ENCODE measurements at places on chromosomes 5 and 9.

GRCh38 chr9:88005240-88005639 lies 30.9 kb upstream of the CDK20 start:
- DNase-seq = no peak

- DNase-seq = no peak
Measured at GRCh38 chr9:133968428-133968827, 23.7 kb downstream of the VAV2 start.

GRCh38 chr5:111227226-111227782 lies 3.1 kb downstream of the CAMK4 start:
- DNase-seq = no peak

DNA sequence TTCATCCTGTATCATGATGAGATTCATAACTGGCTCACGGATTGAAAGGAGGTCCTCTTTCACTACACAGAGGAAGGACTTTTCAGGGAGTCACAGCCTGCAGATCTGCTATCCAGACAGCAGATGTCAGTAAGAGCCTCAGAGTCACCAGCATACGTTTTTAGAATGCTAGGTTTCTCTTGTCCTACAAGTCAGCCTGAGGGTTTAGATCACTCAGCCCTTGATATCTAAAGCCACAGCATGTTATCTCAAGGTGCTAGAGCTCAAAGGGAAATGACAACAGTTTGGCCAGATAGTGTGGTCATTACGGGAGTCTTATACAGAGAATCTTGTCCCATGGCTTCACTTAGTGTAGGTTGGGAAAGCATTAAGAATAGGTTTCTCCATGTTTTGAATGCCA lies 30.9 kb upstream of the SLC46A2 start:
- no peak for DNase-seq

GRCh38 chr5:55897905-55898304 lies 46.7 kb downstream of the IL31RA start:
- DNase-seq = no peak

- DNase-seq = no peak
Measured at GRCh38 chr5:156824800-156825199, 25.3 kb upstream of the PPP1R2B start.

DNA sequence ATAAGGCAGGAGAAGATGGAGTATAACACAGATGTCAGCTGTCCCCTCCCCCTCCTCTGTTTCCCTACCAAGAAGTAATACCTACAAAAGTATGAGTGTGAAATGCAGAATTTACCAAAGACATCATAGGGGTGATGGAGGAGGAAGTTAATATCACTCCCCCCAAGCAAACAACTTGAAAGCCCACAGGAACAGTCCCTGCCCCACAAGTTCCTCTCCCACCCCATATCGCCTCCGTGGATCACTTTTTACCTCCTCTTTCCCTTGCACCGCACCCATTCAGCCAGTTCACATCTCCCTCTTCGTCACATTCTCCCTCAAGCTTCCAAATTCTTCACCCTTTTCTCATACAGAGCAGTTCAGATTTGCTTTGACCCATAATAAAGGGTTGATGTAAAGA lies 7.0 kb upstream of the SIL1 start:
- no peak for DNase-seq

- no peak for DNase-seq
Measured at GRCh38 chr5:52947851-52948250, 41.3 kb upstream of the ITGA2 start.

GRCh38 chr9:116987721-116988485 lies 300.8 kb downstream of the TRIM32 start:
- no peak for DNase-seq

GRCh38 chr9:132744881-132745755 lies 74.9 kb downstream of the GTF3C4 start:
- no peak for DNase-seq

- no peak for DNase-seq
Measured at GRCh38 chr9:77649109-77649812, 1.1 kb upstream of the GNA14 start.

GRCh38 chr9:36158122-36158521 lies 11.1 kb upstream of the CCIN start:
- DNase-seq = no peak

DNA sequence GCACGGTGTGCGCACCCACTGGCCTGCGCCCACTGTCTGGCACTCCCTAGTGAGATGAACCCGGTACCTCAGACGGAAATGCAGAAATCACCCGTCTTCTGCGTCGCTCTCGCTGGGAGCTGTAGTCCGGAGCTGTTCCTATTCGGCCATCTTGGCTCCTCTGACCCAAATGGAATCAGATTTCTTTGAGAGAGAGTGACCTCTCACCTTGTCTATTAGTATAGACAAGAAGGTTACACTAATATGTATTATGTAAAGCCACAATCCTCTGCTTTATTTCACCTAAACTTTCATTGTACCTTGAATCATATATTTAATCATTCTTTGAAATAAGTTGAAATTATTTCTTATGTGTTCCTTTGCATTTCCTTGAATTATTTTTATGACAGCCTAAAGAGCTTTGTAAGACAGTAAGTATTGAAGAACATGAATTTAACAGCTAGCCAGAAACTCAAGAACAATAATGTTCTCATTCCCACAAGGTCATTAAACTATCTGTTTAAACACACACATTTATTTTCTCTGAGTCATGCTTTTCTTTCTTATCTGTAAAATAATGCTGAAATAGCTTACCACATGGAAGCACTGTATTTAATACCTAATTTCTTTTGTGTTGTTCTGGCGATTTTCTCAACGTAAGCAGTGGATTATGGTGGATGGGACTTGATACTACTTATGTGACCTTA lies 91.8 kb upstream of the DMRTA1 start:
- DNase-seq = no peak

GRCh38 chr5:35880156-35880555 lies 23.5 kb downstream of the IL7R start:
- no peak for DNase-seq

GRCh38 chr9:73152543-73152844 lies 829 bp downstream of the ANXA1 start:
- no peak for DNase-seq

- DNase-seq = no peak
Measured at GRCh38 chr9:76571743-76572146, 112.8 kb downstream of the GCNT1 start.

DNA sequence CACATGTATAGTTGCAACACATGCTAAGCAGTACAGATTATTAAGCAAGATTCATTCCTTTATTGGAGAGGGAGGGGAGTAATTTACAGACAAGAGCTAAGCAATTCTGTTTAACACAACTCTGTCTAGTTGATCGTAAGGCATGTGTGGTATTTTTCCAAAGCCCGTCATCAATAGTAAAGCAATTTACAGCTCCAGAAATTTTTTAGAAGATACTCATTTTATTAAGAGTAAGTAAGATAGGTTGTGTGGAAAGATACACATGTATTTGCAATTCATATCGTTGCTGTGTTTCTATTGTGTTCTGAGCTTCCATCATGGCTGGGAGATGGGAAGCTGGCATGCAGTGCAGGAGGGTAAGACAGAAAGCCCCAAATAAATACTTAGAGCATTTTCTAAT lies 289.2 kb upstream of the TMEM161B start:
- no peak for DNase-seq

- no peak for DNase-seq
Measured at GRCh38 chr5:50559955-50560354, 106.5 kb upstream of the PARP8 start.

- DNase-seq = no peak
Measured at GRCh38 chr9:130026583-130027340, 16.2 kb downstream of the FNBP1 start.

DNA sequence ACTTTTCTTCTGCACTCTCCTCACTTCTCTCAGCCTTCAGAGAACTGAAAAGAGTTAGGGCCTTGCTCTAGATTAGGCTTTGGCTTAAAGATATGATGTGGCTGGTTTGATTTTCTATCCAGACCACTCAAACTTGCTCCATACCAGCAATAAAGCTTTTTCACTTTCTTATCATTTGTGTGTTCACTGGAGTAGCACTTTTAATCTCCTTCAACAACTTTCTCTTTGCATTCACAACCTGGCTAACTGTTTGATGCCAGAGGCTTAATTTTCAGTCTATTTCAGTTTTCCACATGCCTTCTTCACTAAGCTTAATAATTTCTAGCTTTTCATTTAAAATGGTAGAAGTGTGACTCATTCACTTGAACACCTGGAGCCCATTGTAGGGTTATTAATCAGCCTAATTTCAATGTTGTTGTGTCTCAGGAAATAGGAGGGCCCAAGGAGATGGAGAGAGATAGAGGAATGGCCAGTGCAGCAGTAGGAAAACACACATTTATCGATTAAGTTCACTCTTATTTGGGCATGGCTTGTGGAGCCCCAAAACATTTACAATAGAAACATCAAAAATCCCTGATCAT lies 5.9 kb downstream of the ATPSCKMT start:
- no peak for DNase-seq

DNA sequence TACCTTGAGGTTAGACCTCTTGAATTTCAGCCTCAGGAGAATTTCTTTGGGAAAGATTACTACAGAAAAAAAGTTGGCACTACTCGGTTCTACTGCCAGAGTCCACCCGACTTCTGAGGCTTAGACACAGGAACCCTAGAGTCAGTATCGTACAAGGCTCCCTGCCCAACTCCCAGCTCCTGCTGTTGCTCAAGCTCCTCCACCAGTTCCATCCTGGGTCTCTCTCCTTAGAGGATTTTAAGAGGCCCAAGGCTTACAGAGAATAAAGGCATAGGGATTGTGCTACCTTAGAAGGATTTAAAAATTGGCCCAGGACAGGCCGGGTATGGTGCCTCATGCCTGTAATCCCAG lies 29.0 kb upstream of the SSBP2 start:
- no peak for DNase-seq

DNA sequence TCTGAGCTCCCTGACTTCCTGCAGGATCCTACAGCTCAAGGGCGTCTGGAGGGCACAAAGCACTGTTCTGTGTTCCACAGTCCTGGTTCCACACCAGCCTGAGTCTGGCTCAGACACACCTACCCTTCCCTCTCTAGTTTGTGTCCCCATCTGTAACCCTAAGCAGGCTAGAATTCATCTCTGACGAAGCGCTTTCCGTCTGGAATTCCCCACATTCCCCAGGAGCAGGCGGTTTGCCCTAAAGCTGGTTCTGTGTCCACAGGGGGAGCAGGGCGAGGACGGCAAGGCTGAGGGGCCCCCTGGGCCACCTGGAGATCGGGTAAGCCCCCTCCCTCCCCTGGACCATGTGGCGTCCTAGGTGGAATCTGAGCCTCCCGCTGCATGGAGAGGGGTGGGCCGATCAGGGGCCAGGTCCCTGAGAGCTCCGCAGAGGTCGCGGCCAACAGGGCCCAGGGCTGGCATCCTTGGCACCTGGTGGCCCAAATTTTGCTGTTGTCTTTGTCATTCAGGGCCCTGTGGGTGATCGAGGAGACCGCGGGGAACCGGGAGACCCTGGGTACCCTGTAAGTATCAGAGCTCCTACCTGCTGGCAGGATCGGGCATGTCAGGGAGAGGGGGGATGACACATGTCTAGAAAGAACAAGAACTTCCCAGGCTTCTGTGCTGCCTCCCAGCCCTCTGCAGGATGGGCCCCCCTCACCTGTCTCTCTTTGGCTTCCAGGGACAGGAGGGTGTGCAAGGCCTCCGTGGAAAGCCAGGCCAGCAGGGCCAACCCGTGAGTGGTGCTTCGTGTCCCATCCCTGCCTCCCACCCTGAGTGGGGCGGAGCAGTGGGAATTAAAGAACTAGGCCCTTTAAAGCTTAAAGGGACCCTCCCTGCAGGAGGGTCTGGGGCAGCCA lies 34.5 kb upstream of the ORM1 start:
- DNase-seq = no peak

DNA sequence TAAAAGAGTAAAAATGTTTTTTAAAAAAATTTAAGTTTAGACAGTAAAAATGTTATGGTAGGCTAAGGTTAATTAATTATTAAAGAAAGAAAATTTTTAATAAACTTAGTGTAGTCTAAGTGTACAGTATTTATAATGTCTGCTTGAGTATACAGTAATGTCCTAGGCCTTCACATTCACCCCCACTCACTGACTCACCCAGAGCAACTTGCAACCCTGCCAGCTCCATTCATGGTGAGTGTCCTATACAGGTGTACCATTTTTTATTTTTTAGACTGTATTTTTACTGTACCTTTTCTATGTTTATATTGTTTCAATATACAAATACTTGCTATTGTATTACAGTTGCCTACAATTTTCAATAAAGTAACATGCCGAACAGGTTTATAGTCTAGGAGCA lies 234.1 kb downstream of the AUH start:
- no peak for DNase-seq

DNA sequence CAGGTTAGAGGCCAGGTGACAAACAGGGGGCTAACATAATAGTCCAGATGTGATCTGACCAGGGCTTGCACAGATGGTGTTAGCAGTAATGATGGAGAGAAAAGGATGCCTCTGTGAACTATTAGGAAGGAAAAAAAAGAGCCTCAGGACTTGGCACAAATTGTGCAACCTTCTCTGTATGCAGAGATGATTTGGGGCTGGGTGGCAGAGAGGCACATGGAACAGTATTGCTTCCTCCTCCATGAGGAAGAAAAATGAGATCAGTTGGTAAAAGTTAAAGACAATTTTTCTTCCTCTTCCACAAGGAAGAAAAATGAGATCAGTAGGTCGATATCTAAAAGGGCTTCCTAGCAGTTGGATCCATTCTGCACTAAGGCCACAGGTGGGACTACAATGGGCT lies 13.9 kb upstream of the ANXA6 start:
- DNase-seq = no peak

GRCh38 chr5:115455301-115455707 lies 89.3 kb downstream of the FEM1C start:
- DNase-seq = no peak

DNA sequence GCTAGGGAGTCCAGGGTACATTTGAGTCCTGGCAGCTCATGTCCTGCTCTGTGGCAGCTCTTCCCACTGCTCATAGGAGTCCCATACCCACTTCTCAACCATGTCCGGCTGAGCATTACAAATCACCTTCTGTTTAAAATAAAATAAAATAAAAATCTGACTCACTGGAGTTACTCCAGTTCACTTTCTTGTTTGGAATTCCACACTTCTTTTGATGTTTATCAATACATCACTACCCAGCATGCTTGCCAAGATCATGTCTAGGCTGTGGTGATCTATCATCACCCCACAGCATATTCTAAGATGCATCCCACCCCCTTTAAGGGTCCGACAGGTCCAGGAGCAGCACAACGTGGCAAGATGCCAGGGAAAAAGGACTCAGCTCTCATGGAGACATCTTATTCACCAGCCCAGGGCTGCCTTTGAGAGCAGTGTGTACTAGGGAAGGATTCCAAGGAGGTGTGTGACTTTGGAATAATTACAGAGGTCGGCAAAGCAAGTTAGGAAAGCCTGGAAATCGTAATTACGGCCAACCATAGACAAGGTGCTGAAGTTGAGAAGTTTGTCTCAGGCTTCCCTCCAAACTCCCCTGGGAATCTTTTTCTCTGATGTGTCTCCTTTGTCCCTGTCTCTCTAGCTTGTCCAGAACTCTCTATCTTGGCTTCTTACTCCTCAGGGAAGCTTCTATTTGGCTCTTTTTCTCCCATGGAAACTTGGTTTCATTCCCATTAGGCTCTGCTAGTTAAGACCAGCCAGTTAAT lies 111.4 kb upstream of the SLC1A3 start:
- no peak for DNase-seq
